CD4-positive, alpha-beta memory T cell (primary cell): ENCODE measurements at places on chromosomes 3 and 15. TPM values are rescaled to one million over a fixed set of nuclear protein-coding genes. Genes with fewer than 3 reads are reported as not detected.

DNA sequence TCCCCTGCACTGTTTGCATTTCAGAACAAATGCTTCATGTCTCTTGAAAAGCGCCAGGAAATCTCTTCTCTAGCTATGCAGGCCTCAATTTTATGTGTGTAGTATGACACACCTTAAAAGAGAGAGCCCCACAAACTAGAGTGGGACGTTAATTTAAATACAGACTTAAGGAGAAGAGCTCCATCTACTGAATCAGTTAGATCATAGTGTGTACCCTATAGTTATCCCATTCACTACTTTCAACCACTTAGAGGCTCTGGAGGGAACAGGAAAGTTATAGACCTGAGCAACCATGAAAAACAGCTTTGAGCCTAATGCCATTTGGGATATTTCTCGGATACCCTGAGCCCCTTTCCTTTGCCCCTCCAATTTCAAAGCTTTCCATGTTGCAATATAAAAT lies 153.7 kb downstream of the TIGIT start:
- no peaks in the 10 kb centered on the region for H3K4me1 ChIP-seq
- H3K27me3 ChIP-seq = no peaks in the 10 kb centered on the region
- H3K36me3 ChIP-seq = no peaks in the 10 kb centered on the region
- no peak for DNase-seq

- H3K4me1 ChIP-seq = no peaks in the 10 kb centered on the region
- no peak for DNase-seq
- peaks cover 26% of the 10 kb centered on the region for H3K36me3 ChIP-seq
- H3K27ac ChIP-seq = no peak overlapping the region
- H3K27me3 ChIP-seq = no peaks in the 10 kb centered on the region
- H3K4me3 ChIP-seq = no peak overlapping the region
Measured at GRCh38 chr3:130677343-130677742, 69.3 kb downstream of the PIK3R4 start.

GRCh38 chr15:76105911-76106310 lies 46.1 kb downstream of the TMEM266 start:
- no peaks in the 10 kb centered on the region for H3K36me3 ChIP-seq
- no peaks in the 10 kb centered on the region for H3K4me1 ChIP-seq
- no peak overlapping the region for H3K27ac ChIP-seq
- H3K4me3 ChIP-seq = no peak overlapping the region

DNA sequence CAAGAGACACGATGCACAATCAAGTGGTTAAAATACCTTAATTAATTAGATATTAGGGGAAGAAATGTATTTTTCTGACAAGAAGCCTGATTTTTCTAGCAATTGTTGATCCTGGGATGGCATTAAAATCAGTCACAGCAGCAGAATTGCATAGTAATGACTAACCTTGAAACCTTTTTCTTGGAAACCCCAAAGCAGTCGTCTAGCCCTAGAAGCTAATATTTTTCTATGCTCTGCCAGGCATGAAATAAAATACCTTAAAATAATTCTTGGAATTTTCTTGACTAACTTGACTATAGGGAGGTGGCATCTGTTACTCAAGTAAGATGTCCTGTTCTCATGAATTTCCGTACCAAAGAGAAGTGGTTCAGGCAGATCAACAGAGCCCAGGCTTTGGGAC lies 204.1 kb downstream of the THRB start:
- no peak for DNase-seq
- no peaks in the 10 kb centered on the region for H3K36me3 ChIP-seq
- H3K27ac ChIP-seq = no peak overlapping the region
- H3K4me3 ChIP-seq = no peak overlapping the region

- no peak overlapping the region for H3K4me3 ChIP-seq
- no peak for DNase-seq
- no peaks in the 10 kb centered on the region for H3K27me3 ChIP-seq
- no peaks in the 10 kb centered on the region for H3K36me3 ChIP-seq
Measured at GRCh38 chr3:32140943-32141342, 34.5 kb downstream of the GPD1L start.

DNA sequence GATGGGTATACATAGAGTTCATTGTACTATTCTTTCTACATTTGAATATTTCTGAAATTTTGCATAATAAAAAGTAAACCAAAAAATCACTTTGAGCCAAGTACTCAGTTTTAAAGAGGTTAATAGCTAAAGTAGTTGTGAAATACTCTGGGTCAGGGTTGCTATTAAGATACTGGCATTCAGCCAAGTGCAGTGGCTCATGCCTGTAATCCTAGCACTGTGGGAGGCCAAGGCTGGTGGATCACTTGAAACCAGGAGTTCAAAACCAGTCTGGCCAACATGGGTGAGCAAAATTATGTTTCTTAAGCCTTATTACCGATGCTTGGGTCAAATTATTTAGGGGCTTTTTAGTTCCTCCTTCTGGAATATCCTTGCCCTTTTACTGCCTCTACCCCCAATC lies 122.0 kb upstream of the MELTF start:
- no peaks in the 10 kb centered on the region for H3K27me3 ChIP-seq
- no peak overlapping the region for H3K4me3 ChIP-seq
- no peak overlapping the region for H3K27ac ChIP-seq
- H3K4me1 ChIP-seq = no peaks in the 10 kb centered on the region
- no peaks in the 10 kb centered on the region for H3K36me3 ChIP-seq
- DNase-seq = no peak

DNA sequence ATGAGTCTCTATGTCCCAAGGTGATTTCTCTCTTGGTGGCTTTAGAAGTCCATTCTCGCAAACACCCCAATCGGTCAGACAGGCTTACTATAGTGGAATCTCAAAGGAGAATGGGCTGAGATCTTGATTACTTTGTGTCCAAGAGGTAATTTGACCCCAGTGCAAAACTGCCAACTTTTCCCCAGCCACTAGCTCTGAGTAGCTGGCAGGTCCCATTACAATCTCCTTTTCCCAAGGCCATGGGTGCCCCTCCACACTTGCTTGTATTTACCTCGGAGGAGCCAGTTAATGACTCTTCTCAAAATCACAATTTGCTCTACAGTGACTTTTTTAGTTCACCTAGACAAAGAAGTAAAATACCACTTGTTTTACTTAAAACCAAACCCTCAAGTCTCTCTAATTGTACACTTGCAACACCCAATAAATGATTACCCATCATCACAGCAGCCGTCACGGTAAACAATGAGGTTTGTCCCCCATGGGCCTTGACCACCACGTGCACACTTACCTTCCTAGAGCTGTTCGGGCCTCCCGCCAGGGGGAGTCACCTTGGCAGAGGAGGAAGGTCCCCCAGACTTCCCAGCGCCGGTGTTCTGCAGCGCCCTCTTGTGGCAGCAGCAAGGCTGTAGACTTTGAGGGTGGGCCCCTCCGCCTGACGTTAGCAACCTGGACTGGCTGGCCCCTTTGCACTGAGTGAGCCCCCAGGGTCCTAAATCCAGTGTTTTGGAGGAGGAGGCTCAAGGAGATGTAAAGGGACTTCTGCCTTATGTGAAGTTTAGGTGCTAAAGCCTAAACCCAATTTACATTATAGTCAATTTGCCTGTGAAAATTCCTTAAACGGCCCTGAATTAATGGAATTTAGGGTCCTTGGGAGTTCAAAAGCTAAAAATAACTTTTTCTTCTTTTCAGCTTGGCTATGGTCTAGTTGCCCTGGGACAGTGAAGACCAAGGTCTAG lies 18.7 kb upstream of the HDAC11 start:
- H3K4me1 ChIP-seq = peaks cover 4% of the 10 kb centered on the region
- no peak overlapping the region for H3K27ac ChIP-seq
- no peak overlapping the region for H3K4me3 ChIP-seq
- DNase-seq = peak; percentile 73
- H3K36me3 ChIP-seq = no peaks in the 10 kb centered on the region

- no peaks in the 10 kb centered on the region for H3K36me3 ChIP-seq
- no peak overlapping the region for H3K4me3 ChIP-seq
- no peak overlapping the region for H3K27ac ChIP-seq
- DNase-seq = no peak
- peaks cover 3% of the 10 kb centered on the region for H3K4me1 ChIP-seq
Measured at GRCh38 chr3:183291497-183292031, 38.5 kb downstream of the B3GNT5 start.

- peaks cover 35% of the 10 kb centered on the region for H3K4me1 ChIP-seq
- no peaks in the 10 kb centered on the region for H3K27me3 ChIP-seq
- peak overlapping the region; percentile 61 for H3K4me3 ChIP-seq
- DNase-seq = no peak
- peaks cover 12% of the 10 kb centered on the region for H3K36me3 ChIP-seq
Measured at GRCh38 chr3:122416966-122417365, 1.1 kb upstream of the WDR5B start.

GRCh38 chr15:97867870-97868269 lies 92.6 kb upstream of the ARRDC4 start:
- H3K4me3 ChIP-seq = no peak overlapping the region
- H3K27ac ChIP-seq = no peak overlapping the region
- H3K27me3 ChIP-seq = no peaks in the 10 kb centered on the region

DNA sequence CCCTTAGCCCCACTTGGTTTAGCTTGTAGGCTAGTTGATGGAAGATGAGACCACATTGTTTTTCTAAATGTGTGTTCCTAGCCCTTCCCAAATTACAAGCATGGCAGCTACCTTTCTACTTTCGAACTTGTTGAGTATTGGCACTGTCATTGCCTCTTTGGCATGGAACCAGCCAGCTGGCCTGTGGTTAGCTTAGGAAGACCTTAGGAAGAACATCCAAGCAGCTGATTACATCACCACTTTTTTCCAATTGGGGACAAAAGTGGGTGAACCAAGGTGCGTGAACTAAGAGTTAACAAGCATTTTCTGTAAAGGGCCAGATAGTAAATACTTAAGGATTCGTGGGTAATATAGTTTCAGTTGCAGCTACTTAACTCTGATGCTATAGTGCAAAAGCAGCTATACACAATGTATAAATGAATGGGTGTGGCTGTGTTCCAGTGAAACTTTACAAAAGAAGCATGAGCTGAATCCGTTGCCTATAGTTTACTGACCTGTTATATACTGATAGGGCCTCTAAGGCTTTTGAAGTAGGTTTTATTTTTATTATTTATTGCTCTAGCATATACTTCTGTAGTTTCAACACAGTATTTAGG lies 8.5 kb downstream of the KLHL18 start:
- no peak overlapping the region for H3K27ac ChIP-seq
- peaks cover 10% of the 10 kb centered on the region for H3K4me1 ChIP-seq
- H3K27me3 ChIP-seq = no peaks in the 10 kb centered on the region
- peaks cover 6% of the 10 kb centered on the region for H3K36me3 ChIP-seq
- DNase-seq = no peak
- H3K4me3 ChIP-seq = no peak overlapping the region

- H3K27me3 ChIP-seq = no peaks in the 10 kb centered on the region
- no peak overlapping the region for H3K4me3 ChIP-seq
- no peaks in the 10 kb centered on the region for H3K36me3 ChIP-seq
- no peak overlapping the region for H3K27ac ChIP-seq
- DNase-seq = no peak
Measured at GRCh38 chr3:70358978-70359580, 46.6 kb upstream of the MDFIC2 start.

- H3K4me1 ChIP-seq = peaks cover 79% of the 10 kb centered on the region
- DNase-seq = no peak
- H3K27ac ChIP-seq = no peak overlapping the region
- H3K27me3 ChIP-seq = no peaks in the 10 kb centered on the region
- no peak overlapping the region for H3K4me3 ChIP-seq
Measured at GRCh38 chr3:32498252-32498651, 4.4 kb downstream of the CMTM6 start.

GRCh38 chr3:151290673-151291072 lies 12.3 kb upstream of the P2RY14 start:
- no peak overlapping the region for H3K27ac ChIP-seq
- DNase-seq = no peak
- H3K4me3 ChIP-seq = no peak overlapping the region

- DNase-seq = no peak
- no peaks in the 10 kb centered on the region for H3K4me1 ChIP-seq
- no peaks in the 10 kb centered on the region for H3K36me3 ChIP-seq
- H3K4me3 ChIP-seq = no peak overlapping the region
- no peaks in the 10 kb centered on the region for H3K27me3 ChIP-seq
Measured at GRCh38 chr3:19901918-19902317, 32.1 kb downstream of the EFHB start.

DNA sequence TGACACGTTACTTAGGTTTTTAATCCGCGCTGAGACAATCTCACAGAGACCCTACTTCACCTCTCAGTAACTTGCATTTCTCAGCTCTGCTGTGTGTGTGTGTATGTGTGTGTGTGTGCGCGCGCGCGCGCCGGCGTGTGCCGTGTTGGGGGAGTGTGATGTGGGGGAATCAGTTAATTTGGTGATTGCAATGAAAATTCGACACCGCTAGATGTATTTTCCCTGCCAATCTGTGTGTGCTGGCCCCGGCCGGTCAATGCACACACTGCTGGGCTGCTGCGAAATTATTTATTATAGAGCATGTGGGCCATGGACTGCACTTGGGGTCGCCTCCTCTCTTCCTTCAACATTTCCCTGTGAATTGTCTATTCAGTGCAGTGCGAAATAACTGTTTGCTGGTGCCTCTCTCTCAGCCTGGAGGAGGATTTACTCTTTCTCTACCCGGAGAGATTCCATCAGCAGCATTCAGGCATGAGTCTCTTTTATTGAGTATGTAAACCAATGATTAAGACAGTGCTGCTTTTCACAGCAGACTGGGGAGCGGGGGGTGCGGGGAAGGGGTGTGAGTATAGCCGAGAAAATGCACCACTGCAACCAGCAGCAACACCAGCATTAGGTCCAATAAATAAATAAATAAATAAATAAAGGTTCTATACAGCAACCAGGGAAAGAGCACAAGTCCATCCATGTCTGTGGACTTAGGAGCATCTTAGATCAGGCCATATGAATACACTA lies 2.9 kb downstream of the CADM2 start:
- no peak for DNase-seq
- no peaks in the 10 kb centered on the region for H3K36me3 ChIP-seq

DNA sequence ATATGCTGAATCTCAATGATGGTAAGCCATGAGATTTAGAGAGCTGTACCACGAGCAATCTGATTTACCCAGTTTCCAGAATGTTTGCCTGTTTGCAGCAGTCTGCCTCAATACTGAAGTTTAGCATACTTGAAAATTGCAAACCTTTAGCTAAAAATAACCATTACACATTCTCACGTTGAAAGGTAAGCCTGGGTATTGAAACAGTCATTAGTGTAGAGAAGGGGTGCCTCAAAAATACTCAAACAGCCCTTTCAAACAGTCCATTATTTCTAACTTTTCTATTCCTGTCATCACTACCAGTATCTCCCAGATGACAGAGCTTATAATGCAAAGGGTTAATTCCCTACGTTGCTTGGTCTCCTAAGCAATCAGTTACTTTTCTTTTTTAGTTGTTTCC lies 111.8 kb upstream of the MBNL1 start:
- DNase-seq = no peak
- H3K4me3 ChIP-seq = no peak overlapping the region
- no peaks in the 10 kb centered on the region for H3K27me3 ChIP-seq

The DPPA2 gene
- total RNA-seq = not detected

The C3orf80 gene
- not detected for total RNA-seq

The TMOD3 gene
- 53.6 TPM for total RNA-seq

The ITIH4 gene
- 50.7 TPM for total RNA-seq

The MORC1 gene
- not detected for total RNA-seq

The LINGO1 gene
- total RNA-seq = not detected

The PLA1A gene
- total RNA-seq = not detected

The PLSCR5 gene
- total RNA-seq = not detected

The PAK6 gene
- total RNA-seq = 0.67 TPM

The SAMD7 gene
- not detected for total RNA-seq

The C2CD4B gene
- not detected for total RNA-seq

The FETUB gene
- total RNA-seq = not detected

The XCR1 gene
- not detected for total RNA-seq

The AVEN gene
- 7.8 TPM for total RNA-seq
